ENCODE measurements at places on chromosomes 4 and X.

DNA sequence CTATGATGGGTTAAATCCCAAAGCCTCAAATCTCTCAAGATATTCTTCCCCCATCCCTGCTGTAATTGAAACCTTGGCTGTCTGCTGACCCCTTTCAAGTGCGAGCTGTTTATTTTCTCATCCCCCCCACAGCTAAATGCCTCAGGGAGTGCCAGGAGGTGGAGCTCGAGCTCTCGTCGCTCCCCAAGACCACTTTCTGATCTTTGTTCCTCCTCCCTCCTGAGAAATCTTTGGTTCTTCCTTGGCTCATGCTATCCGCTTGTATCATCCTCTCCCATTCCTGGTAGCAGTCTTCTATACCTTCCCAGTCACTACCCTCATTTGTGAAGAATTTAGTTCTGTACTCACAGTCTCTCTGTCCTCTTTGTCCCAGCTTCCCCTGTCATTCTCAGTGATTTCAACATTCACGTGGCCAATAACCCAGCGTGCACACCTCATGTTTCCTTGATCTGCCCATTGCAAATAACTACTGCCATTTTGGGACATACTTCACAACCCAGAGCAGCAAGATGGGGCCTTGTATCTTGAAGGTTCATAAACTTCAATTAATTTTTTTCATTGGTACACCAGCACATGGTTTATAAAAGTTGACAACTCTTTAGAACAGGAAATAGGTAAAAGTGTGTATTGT lies 9.2 kb upstream of the SLC25A43 start:
- no peak for DNase-seq

DNA sequence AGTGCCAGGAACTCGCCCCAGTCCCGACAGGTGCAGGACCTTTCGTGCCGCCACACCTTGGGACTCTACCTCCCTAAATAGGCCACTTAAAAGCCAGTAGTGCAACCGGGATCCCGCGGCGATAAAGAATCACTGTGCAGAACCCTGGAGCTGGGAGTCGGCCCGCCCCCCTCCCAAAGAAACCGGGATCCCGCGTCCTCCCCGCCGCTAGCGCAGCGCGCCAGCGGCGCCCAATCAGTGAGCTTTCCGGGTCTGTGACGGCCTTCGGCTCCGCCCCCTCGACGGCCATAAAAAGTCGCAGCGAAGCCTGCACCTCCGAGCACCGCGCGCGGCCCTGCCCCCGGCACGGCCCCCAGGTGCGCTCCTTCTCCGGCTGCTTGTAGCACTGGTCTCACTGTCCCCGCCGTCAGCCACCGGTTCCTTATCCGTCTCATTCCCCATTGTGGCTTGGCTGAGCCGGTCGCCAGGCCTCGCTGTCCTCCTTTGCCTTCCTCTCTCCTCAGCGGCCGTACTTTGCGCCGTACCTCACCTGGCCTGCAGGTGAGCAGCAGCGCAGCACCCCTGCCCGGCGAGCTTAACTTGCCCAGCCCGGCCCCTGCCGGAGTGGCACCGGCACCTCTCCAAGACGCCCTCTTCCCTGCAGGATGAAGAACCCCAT lies at the start of gene LRAT:
Gene LRAT, plus strand, starts transcription at position 318 of the 658 bp plus-strand sequence. Its CDS starts 327 bp downstream, at position 645.
- no peak for DNase-seq

- peak; percentile 46 for DNase-seq
These were observed 169.0 kb upstream of the BCOR start for GRCh38 chrX:40266490-40267333.

GRCh38 chr4:17033768-17034181 lies 135.3 kb upstream of the LDB2 start:
- DNase-seq, result no peak

DNA sequence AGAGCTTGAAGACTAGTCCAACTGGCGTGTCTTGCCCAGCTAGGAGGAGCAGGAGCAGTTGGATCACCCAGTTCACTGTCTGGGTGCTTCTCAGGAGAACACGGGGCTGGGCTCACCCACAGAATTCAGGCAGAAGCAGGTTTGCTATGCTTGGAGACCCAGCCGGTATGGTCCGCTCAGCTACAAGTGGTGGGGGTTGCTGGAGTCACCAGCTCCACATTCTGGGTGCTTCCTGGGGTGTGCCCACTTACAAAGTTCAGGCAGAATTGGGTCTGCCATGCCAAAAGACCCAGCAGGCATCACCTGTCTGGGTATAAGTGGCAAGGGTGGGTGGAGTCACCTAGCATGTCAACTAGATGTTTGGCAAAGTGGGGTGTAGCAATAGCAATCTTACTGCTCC lies 1061.8 kb downstream of the PCDH19 start:
- DNase-seq, result no peak

DNA sequence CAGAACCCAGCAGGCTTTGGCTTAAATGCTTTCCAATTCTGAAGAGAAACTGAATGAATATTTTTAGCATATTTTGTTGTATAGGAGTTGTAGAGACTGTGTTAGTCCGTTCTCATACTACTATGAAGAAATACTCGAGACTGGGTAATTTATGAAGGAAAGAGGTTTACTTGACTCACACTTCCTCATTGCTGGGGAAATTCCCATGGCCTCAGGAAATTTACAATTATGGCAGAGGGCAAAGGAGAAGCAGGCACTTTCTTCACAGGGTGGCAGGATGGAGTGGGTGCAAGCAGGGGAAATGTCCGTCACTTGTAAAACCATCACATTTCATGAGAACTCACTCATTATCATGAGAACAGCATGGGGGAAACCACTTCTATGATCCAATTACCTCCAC lies 291.7 kb downstream of the PACRGL start:
- DNase-seq, result no peak

DNA sequence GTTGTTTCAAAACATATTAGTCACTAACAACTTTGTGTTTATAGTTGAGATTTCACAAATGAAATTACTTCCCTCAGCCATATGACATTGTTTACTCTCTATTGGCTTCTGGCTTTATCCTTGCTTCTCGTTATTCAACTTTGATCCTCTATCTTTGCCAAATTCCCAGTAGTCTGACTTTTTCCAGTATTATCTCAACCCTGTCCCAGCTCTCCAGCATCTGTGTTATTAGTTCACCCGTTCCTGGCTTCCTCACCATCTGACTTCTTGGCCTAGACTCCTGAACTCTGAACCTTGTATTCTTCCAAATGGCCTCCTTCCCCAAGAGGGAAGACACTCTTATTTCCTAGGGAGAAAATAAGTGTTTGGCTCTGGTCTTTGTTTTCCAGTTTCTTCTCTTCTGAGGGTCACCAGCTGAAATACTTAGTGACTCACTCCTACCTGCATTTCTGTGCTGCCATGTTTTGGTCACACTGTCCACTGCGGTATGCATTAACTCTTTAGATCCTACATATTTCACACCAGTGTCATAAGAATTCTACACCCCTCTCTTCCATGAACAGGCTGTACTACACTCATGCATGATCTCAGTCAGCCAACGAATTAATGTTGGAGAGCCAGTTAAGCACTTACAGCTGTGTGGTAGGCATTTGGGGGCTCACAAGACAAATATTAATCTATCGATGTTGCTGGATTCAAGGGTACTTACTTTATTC lies 17.0 kb upstream of the ARHGAP24 start:
- no peak for DNase-seq

DNA sequence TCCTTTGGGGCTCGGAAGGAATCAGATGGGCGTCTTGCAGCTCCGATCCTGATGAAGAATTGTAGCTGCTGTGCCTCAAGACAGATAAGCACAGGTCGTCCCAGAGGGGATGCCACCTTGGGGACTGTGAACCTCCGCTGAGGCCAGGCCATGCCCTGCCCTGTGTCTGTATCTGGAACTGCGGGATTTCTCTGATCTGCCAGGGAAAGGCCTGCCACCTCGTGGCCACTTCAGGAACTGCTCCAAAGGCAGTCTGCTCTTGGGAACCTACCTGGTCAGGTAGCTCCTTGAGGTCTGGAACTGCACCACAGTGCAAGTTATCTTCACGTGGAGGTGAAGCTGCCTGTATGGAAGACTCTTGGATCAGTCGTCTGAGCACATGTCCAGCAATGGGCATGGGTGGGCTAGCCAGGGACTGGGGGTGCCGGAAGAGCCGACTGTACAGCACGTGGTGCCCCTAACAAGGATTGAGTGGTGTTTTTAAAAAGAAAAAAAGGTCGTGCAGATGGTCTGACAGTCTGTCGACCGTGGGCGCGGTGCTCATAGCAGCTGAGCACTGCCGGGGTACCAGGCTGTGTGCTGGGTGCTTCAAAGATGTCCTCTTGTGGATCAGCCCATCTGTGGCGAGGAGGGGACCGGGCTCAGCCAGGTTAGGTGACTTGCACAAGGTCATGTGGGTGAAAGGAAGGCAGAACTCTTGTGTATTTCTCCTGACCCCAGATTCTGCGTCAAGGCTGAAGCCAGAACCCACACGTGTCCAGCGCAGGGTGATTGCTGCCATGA lies 3.1 kb upstream of the GRPEL1 start:
- peak; percentile 89 for DNase-seq

DNA sequence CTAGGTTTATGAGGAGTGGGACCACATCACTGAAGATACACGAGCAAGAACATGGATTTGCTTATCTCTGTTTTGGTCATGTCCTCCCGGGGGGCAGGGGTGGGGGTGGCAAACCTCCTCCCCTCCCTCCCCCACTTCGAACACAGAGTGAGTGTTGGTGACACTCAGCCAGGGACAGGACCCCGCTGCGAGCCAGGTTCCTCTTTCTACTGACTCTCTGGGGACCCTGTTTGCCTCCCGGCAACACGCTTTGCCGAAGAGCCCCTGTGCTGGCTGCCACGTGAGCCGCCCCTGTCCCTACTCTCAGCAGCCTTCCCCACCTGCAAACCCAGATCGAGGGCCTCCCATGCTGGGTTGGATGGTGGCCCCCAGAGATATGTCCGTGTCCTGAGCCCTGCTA lies 34.7 kb downstream of the P2RY8 start:
- no peak for DNase-seq

DNA sequence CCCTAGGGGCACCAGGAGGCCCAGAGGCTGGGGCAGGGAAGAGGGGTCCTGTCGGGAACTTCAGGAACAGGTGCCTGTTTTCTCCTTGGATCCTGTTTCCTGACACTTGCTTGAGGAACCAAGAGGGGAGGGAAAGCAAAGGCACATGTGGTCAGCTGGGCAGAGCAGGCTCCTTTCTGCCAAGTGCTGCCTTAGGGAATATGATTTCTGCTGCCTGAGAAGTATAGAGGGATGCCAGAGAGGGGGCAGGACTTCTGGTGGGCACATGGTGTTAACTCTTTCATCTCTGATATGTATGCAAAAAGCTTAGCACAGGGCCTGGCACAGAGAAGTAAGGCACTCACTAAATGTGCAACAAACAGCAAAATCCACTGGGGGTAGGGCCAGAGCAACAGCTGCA lies 51.2 kb upstream of the PJA1 start:
- DNase-seq, result no peak

DNA sequence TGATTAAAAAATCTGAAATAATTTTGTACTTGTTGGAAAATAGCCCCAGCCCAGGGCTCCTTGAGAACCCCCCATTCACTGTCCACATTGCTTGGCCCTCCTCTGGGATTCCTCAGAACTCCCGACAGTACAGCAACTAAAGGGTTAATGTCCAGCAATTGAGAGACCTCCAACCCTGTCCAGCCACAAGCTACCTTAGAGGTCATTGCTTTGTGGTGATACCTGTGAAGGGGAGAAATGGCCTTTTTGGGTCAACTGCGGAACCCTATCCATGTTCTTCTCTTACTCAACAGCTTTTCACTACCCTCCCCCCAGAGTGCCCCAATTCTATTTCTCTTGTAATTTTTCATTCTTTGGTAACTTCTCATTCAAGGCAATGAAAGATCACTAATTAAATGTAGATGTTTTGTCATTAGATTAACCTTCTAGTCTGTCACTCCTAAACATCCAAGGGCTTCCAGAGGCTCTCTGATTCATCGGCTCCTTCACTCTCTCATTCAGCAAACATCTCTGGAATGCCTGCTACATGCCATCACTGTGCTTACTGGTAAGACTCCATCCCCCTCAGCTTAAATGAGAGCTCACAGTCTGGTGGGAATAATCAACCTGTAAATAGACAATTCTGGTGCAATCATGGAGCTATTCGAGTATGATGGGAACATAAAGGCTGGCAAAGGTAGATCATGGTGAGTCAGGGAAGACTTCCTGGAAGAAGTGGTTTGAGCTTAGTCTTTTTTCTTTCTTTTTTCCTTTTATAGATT lies 241.4 kb upstream of the PGRMC2 start:
- DNase-seq, result no peak

GRCh38 chrX:130299279-130300009 lies 30.7 kb upstream of the ZNF280C start:
- DNase-seq, result no peak

GRCh38 chr4:151143162-151143561 lies 43.7 kb downstream of the RPS3A start:
- no peak for DNase-seq

DNA sequence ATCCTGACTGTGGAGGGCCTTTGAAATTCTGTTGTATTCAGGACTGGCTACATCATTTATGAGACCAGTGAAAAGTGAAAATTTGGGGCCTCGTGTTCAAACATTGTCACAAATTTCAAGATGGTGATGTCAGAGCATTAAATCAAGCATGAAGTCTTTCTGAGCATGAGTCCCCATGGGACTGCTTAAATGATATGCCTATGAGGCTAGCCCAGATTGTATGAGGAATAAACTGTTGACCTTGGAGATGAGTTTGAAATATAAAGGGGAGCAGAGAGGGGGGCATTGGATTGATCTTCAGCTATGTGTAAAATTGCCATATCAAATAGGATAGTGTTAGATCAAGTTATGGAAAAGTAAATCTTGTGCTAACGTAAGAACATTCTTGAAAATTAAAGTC lies 230.0 kb downstream of the SPANXN3 start:
- no peak for DNase-seq

GRCh38 chr4:165864271-165864670 lies 8.8 kb upstream of the TLL1 start:
- DNase-seq, result no peak

DNA sequence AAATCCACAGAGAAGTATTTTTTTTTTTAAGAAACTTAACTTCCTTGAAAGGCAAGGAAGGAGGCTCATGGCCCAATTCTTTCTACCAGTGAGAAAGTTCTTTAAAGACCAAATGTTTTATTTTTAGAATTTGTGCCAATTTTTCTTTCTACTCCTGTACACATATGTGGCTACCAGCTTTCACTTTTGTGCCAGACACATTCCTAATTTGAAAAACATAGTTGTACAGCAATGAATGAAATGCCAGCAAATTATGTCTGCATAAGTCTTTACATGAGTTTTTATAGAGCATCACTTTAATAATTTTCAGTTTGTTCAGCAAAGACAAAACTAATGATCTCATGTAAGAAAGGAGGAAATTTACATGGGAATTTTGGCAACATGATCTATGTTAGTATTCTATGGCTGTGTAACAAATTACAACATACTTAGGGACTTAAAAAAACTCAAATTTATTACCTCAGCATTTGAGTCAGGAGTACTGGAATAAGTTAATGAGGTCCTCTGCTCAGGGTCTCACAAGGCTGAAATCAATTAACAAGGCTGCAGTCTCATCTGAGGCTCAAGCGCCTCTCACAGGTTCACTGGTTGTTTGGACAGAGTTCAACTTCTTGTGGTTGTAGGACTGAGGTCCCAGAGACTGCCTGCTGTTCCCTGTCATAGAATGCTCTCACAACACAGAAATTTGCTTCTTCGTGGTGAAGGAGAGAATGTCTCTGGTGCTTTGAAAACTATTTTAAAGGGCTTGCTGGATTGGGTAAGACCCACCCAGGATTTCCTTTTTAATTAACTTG lies 678.2 kb upstream of the FAM241A start:
- DNase-seq, result no peak

All from hematopoietic multipotent progenitor cell treated with erythropoietin and hydrocortisone succinate and interleukin-3 and kit ligand, for 15 days (in vitro differentiated cells).